ENCODE measurements at places on chromosomes 2 and 18.

GRCh38 chr2:240560084-240560479 lies at the start of gene DUSP28:
DUSP28 (plus strand) TSS chr2:240560357; CDS start chr2:240560685, 328 bp downstream.
- DNase-seq, result peak; percentile 86

DNA sequence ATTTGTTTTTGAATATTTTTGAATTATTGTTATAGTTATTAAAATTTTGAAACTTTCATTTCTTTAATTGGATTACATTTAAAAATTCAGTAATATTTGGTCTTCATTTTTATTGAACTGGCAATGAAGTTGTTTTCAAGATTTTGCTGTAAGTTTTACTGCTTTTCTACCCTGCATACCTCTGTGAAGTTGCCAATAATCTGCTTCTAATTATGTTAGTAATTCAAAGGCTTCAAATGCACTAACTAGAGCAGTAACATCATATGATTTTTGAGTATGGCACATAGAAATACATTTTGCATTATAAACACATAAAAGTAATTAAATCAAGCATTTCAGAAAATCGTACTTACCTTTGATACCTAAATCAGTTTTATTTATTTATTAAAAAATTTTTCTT lies 40.3 kb upstream of the FAM171B start:
- no peak for DNase-seq

DNA sequence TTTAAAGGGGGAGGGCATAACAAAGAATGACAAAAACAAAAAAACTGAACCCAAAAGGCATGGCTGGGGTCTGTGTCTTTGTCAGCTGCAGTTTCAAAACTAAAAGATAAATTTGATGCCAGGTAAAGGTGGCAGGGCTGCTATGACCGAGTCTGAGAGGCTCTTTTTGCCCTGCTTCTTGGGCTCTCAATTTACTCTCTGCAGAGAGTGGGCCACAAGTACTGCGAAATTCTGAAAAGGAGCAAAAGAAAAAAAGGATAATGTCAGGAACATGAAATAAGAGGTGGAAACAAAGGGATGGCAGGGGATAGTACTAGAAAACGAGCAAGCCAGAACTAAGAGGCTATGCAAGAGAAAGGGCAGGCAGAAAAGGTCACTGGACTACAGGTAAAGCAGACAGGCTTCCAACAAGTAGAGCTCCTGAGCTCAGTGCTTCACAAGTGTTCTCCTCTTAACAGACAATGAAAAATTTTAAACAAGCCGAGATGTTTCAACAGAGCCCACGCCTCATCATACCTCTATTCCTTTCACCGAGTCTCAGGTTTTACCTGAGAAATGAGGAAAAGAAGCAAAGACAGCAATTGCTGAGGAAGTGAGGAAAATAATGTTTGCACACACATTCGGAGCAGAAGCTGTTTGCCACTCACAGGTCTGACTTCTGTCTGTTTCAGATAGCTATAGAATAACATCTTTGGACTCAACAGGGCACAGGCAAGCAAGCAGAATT lies 7.3 kb downstream of the IRS1 start:
- DNase-seq, result no peak

- DNase-seq, result no peak
These were observed 69.1 kb downstream of the NCAPH start for GRCh38 chr2:96404446-96405373.

DNA sequence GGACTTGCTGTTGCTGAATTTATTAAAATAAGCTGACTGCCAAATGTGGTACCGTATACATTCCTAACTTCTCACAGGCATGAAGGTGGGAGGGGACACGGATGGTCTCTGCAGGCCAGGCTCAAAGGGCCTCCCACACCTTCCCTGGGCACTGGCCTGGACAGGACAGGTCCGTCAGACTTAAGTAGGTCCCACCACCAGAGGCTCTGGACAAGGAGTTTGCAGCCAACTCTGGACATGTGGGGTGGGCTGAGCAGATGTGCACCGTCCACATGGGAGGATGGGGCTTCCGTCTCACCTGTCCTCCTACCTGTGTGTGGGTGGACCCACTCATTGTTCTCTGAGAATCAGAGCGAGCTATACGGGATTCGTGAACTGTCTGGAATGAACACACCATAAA lies 8.2 kb downstream of the ODC1 start:
- no peak for DNase-seq

GRCh38 chr2:232349546-232349945 lies 29.0 kb upstream of the ALPP start:
- DNase-seq, result no peak

GRCh38 chr2:170271340-170271739 lies 93.4 kb downstream of the MYO3B start:
- no peak for DNase-seq

- peak; percentile 54 for DNase-seq
These were observed 23.7 kb downstream of the METTL4 start for GRCh38 chr18:2547477-2548087.

GRCh38 chr2:170770008-170770605 lies at the start of gene ERICH2:
ERICH2 (plus strand) TSS chr2:170770378; CDS start chr2:170770682, 304 bp downstream.
- peak; percentile 63 for DNase-seq

DNA sequence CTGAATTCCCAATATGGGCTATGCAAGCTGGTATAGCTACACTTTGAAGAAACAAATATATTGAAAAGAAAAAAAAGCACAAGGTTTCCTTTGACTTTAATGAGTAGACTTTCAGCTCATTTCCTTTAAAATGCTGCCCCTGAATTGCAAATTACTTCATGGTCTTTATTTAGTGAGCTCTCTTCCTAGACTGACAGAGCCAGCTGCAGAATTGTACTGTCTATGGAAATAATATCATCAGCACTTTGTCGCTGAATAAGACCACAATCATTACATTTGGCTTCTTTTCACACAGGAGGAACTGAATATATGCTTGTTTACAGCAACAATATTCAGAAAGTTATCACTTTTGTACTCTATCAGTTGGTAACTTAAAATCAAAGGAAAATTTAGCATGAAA lies 41.7 kb downstream of the ARL5A start:
- no peak for DNase-seq

GRCh38 chr2:205858881-205859441 lies 176.7 kb downstream of the NRP2 start:
- DNase-seq, result peak; percentile 88

DNA sequence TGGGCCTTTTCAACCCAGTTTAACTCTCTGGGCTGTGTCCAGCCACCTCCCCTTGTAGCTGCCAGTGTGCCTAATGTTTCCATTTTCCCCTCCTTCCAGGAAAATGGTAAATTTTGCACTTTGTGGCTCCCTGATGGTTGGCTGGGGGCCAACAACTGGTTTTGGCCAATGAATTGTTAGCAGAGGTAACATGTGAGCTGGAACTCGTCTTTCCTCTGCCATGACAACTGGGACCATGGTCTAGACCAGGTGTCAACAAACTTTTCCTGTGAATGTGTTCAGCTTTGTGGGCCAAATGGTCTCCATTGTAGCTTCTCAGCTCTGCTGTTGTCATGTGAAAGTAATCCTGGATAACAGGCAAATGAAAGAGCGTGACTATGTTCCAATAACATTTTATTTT lies 87.2 kb downstream of the DDX1 start:
- no peak for DNase-seq

DNA sequence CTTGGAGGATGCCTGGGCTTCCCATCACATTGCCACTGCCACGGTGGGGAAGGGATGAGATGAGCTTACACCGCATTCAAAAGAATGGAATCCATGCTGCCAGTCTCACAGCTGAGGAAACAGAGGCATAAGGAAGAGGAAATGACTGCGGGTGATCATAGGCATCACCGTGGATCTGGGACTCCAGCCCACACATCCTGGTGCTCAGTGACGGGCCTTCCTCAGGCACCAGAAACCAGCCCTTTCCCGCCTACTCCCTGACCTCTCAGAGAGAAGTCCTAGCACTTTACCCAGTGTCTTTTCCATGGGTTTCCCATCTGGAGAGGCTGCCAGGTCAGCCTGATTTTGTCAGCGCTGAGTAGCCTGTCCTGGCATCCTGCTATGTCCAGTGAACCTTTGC lies 5.3 kb upstream of the PLB1 start:
- DNase-seq, result no peak

DNA sequence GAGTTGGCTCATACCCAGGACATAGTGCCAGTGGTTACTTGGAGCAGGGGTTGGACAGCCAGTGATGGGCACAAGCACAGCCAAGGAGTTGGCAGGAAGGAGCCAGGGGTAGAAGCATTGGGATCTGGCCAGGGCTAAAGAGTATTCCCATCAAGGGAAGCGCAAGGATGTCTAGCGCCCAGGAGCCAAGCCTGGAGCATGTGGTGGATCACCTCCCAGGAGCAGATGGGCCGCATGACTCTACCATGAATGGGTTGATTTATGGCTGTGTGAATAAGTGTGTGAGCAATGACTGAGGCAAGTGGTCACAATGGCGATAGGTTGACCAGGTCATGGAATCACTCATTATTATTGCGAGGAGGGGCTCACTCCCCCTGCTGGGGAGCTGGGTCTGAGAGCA lies 111.1 kb downstream of the FHOD3 start:
- no peak for DNase-seq

GRCh38 chr2:10526281-10527000 lies 78.3 kb upstream of the ODC1 start:
- no peak for DNase-seq

GRCh38 chr2:71811726-71812125 lies 335.9 kb downstream of the CYP26B1 start:
- no peak for DNase-seq

GRCh38 chr2:123696021-123696420 lies 329.1 kb upstream of the CNTNAP5 start:
- DNase-seq, result no peak

GRCh38 chr2:225457482-225457881 lies 58.0 kb downstream of the NYAP2 start:
- no peak for DNase-seq

DNA sequence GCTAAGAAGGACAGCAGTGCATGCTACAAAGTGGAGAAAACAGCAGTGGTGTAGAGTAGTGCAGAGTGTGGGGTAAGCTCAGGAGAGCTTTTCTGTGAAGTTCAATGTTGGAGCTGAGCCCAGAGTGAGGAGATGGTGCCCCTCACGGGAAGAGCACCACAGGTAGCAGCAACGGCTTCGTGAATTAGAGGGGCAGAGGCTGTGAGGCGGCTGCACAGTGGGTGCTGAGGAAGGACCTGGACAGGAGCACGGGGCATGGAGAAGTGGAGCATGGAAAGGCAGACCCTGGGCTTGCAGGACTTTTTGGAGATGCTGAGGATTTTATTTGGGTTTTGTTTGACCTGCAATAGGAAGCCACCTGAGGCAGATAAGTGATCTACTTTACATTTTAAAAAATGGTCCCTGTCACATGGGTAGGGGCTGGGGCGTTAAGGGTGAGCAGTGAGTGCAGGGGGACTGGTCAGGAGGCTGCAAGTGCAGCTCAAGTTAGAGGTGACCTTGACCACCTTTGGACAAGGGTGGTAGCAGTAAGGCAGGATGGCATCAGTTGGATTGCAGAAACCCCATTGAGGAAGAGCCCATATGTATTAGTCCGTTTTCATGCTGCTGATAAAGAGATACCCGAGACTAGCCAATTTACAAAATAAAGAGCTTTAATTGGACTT lies 85.0 kb downstream of the MYCN start:
- DNase-seq, result no peak

- DNase-seq, result peak; percentile 64
These were observed 292.0 kb downstream of the ASXL3 start for GRCh38 chr18:33870059-33870458.

GRCh38 chr18:56815926-56816325 lies 164.8 kb downstream of the WDR7 start:
- no peak for DNase-seq

- DNase-seq, result no peak
These were observed 5.7 kb upstream of the KLHL29 start for GRCh38 chr2:23379220-23379695.

DNA sequence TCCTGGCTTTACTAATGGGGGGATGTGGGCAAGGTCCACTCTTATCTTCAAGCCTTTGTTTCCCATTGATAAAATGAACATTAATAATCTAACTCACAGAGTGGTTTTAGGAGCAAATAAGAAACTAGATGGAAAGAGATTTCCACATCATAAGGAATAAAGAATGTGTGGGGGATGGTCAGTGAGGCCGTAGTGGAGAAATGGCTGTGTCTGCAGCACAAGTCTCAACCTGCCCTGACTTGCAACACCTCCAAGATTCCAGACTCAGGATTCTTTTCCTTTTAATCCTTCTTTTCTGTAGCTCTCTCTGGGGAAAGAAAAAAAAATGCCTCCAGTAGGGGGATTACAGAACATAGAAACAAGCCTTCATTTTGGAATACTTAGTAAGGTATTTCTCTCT lies 124.2 kb upstream of the MEX3C start:
- no peak for DNase-seq

DNA sequence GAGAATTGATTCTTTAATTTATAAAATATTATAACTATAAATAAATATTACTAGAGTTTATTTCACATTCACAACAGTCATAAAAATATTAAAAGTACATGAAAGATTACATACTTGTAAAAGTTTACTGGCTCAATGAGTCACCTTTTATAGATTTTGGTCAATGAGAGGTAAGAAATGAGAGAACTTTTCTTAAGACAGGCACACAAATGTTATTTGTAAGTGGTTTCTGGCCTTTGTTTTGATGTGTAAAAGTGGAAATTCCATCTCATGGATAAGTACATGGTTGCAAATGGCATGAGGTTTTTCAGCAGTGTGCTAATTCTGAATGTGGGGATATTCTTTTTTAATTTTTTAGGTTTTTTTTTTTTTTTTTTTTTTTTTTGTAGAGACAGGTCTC lies 63.8 kb downstream of the TTC27 start:
- no peak for DNase-seq

GRCh38 chr2:42164046-42164445 lies 5.1 kb upstream of the EML4 start:
- DNase-seq, result no peak

DNA sequence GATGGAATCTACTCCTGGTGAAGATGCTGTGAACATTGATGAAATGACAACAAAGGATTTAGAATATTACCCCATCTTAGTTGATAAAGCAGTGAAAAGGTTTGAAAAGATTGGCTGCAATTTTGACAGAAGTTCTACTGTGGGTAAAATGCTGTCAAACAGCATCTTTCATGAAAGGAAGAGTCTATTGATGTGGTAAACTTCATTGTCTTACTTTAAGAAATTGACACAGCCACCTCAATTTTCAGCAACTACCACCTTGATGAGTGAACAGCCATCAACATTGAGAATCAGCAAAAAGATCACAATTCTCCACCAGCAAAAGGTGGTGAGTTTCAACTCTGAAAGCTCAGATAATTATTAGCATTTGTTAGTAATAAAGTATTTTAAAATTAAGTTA lies 310.3 kb upstream of the RBMS1 start:
- no peak for DNase-seq

DNA sequence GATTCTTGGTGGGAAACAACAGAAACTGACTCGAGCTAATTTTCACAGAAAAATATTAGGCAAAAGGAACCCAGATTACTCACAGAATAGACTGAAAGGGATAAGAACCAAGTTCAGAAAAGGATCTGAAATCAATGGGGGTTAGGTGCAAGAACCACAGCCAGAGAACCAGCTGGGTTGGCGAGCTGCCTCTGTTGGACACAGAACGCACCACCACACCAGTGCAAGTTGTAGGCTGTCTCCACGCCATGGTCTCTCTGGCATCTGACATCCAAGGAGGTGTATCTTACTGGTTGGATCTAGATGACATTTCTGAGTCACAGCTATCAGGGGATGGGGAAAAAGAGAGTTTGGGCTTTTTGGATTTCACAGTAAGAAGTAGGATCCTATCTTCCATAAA lies 18.6 kb upstream of the ONECUT2 start:
- DNase-seq, result no peak

- DNase-seq, result no peak
These were observed 209.1 kb upstream of the CTAGE1 start for GRCh38 chr18:22626771-22627170.
